ENCODE measurements at places on chromosomes 1 and 21. TPM values are rescaled to one million over a fixed set of nuclear protein-coding genes. Genes with fewer than 3 reads are reported as not detected.

Gene PWP2
- total RNA-seq = 8.7 TPM

Gene CSF3R
- 0.12 TPM for total RNA-seq

DNA sequence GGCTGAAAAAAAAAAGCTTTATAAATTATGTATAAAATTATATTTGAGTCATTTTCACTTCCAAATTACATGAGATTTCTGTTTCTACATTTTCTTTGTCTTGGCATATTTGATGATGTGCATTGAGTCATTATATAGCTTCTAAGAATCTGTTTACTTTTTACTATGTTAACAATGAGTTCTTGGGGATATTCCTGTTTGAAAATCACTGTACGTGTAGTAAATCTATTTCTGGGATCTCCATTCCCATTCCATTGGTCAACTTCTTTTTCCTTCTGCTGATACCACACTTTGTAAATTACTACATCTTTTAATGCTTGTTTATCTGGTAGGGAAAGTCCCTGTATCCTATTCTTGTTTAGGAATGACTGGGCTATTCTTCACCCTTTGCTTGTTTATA lies 43.6 kb downstream of the TNFRSF9 start:
- DNase-seq = no peak
- H3K27ac ChIP-seq = no peak overlapping the region
- no peaks in the 10 kb centered on the region for H3K4me1 ChIP-seq
- H3K27me3 ChIP-seq = no peaks in the 10 kb centered on the region
- H3K36me3 ChIP-seq = no peaks in the 10 kb centered on the region
- H3K4me3 ChIP-seq = no peak overlapping the region

- H3K27ac ChIP-seq = no peak overlapping the region
- no peaks in the 10 kb centered on the region for H3K36me3 ChIP-seq
- H3K4me3 ChIP-seq = no peak overlapping the region
- no peaks in the 10 kb centered on the region for H3K4me1 ChIP-seq
- no peak for DNase-seq
Observed at GRCh38 chr1:228940926-228941325, 205.6 kb downstream of the RHOU start.

Gene HORMAD1
- total RNA-seq = 1.4 TPM

DNA sequence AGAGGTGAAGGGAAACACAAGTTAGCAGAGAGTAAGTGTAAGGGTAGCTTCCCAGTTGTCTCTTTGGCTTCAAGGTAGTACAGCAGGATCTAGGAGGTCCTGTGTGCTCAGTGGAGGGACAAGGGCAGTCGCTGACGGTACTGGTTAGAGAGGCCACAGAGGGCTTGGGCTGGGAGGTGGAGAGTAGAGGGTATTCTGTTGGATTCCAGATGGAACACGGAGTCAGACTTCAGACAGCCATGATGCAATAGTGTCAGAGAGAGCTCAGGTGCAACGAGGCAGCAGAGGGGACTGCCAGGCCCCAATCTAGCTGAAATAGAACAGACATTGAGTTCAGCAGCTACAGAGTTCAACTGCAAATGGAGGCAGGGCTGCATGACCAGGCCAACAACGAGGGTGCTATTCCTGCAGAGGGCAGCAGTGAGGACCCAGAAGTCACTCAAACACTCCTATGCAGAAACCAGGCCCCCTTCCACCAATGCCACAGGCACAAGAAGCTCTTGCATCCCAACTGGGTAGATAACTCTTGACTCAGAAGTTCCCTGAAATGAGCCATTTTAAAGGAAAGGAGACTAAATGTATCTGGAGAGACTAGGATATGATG lies 325.0 kb upstream of the ESRRG start:
- no peak overlapping the region for H3K27ac ChIP-seq
- H3K27me3 ChIP-seq = no peaks in the 10 kb centered on the region
- no peak for DNase-seq
- no peak overlapping the region for H3K4me3 ChIP-seq
- no peaks in the 10 kb centered on the region for H3K4me1 ChIP-seq

GRCh38 chr1:207908107-207908734 lies 2.7 kb downstream of the CD34 start:
- H3K27ac ChIP-seq = no peak overlapping the region
- H3K4me3 ChIP-seq = no peak overlapping the region
- H3K4me1 ChIP-seq = peaks cover 19% of the 10 kb centered on the region
- H3K36me3 ChIP-seq = no peaks in the 10 kb centered on the region
- no peak for DNase-seq
- peaks cover 50% of the 10 kb centered on the region for H3K27me3 ChIP-seq

Gene SPRR2B
- not detected for total RNA-seq

DNA sequence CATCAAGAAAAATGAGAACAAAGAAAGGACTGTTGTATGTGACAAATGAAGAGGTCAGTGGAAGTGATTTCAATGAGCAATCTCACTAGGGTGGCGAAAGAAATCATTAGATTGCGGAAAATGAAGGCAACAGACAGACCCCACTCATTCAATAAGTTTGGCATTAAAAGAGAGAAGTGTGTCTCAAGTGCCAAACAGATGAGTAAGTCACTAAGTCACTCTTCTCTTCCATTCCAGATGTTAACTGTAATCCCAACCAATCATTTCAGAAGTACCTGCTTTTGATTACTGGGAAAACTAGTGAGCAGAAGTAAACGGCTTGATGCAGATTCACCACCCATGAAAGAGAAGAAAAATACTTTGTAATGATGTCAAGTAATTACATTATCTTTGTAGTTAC lies 144.3 kb upstream of the PRMT6 start:
- no peaks in the 10 kb centered on the region for H3K36me3 ChIP-seq
- no peak overlapping the region for H3K27ac ChIP-seq
- peaks cover 1% of the 10 kb centered on the region for H3K4me1 ChIP-seq
- no peak overlapping the region for H3K4me3 ChIP-seq
- H3K27me3 ChIP-seq = peaks cover 3% of the 10 kb centered on the region

GRCh38 chr1:54274448-54274847 lies 74.5 kb downstream of the MRPL37 start:
- H3K4me1 ChIP-seq = peaks cover 2% of the 10 kb centered on the region
- no peak for DNase-seq
- no peak overlapping the region for H3K4me3 ChIP-seq
- peaks cover 3% of the 10 kb centered on the region for H3K36me3 ChIP-seq
- no peaks in the 10 kb centered on the region for H3K27me3 ChIP-seq

Gene GBP5
- total RNA-seq = 22.8 TPM

GRCh38 chr1:58823481-58824010 lies 39.7 kb upstream of the JUN start:
- no peaks in the 10 kb centered on the region for H3K27me3 ChIP-seq
- no peak overlapping the region for H3K4me3 ChIP-seq
- H3K27ac ChIP-seq = no peak overlapping the region
- H3K36me3 ChIP-seq = peaks cover 14% of the 10 kb centered on the region

- H3K27ac ChIP-seq = no peak overlapping the region
- H3K4me1 ChIP-seq = peaks cover 78% of the 10 kb centered on the region
- peak overlapping the region; percentile 42 for H3K4me3 ChIP-seq
- no peak for DNase-seq
- H3K27me3 ChIP-seq = no peaks in the 10 kb centered on the region
Observed at GRCh38 chr1:24961334-24961733, 31.3 kb upstream of the RUNX3 start.

- no peak overlapping the region for H3K27ac ChIP-seq
- no peaks in the 10 kb centered on the region for H3K27me3 ChIP-seq
- no peaks in the 10 kb centered on the region for H3K36me3 ChIP-seq
- no peaks in the 10 kb centered on the region for H3K4me1 ChIP-seq
Observed at GRCh38 chr1:78884685-78885452, 121.7 kb downstream of the ADGRL4 start.

- H3K27ac ChIP-seq = no peak overlapping the region
- no peak for DNase-seq
- no peaks in the 10 kb centered on the region for H3K36me3 ChIP-seq
- H3K27me3 ChIP-seq = no peaks in the 10 kb centered on the region
Observed at GRCh38 chr1:116470671-116471070, 97.6 kb downstream of the ATP1A1 start.

Gene KRTAP19-1
- total RNA-seq = not detected

Measured in activated B cell treated with CpG ODN at 0.5 μM for 24 hours (primary cell).